ENCODE measurements at places on chromosomes 5 and 9.
A peak's percentile ranks its signal among the peaks of the same experiment; 100 is the strongest.

DNA sequence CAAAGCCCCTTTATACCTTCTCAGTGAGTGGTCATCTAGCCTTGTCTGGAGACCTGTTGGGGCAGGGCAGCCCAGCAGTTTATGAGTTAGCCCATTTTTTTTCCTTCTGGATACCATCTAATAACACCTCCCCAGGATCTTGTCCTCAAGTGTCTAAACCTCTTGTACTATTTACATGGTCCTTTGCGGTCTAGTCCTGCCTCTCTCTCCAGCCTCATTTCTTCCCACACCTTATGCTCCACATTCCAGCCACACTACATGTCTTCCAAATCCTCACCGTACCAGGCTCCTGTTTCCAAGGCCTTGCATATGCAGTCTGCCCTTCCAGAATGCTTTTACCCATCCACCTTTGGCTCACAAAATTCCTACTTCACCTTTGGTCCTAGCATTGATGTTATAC is 77.2 kb downstream of the ADRB2 start:
- no peak for DNase-seq

- no peak for DNase-seq
Observed at GRCh38 chr9:86321373-86321772, 32.8 kb downstream of the TUT7 start.

- no peak for DNase-seq
Observed at GRCh38 chr5:59238126-59238902, 655.2 kb downstream of the PDE4D start.

DNA sequence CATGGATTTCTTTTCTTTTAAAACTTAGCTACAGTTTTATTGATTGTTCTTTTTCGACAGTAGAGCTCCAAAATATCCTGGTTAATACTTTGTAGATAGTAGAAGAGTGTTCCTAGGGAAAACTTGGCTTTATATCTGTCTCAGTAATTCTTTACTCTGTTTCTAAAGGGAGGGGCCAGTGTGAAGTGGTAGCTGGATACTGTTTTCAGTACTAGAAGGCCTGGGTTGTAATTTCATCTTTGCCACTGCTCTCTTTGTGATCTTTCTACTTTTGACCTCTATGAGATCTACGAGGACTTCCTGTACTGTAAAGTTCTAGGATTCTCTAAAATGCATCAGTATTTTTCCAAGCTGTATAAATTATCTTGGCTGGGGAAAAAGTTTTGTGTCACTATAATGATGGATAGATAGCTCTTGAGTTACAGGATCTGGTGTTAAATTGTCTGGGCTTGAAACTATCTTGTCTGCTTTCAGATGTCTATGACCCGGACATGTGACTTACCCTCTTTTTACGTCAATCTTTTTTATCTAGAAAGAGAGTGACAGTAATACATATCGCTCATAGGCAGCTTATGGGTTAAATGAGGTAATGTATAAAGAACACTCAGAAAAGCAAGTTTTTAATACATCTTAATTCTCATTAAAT is 53.6 kb downstream of the PRR16 start:
- DNase-seq, result no peak

DNA sequence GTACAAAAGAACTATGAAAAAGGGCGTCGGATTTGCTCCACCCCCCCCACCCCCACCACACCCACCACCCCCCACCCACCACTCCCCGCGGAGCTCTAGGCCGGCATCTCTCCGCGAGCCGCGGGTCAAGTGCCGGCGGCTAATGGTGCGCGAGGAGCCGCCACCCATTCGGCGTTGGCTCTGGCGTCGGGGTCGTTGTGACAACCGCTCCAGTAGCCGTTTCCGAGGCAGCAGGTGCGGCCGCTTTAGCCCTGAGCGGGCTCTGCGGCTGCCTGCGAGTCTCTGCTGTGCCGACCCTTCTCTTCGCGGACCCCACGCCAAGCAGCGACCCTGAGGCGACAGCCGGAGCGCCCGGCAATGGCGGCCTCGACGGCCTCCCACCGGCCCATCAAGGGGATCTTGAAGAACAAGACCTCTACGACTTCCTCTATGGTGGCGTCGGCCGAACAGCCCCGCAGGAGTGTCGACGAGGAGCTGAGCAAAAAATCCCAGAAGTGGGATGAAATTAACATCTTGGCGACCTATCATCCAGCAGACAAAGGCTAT is at the start of gene PPP1R2B:
Gene PPP1R2B (plus strand): TSS at position 90 of the 546 bp plus-strand sequence. CDS start 268 bp downstream, at position 358.
- DNase-seq, result no peak

GRCh38 chr5:98483301-98483685 is 290.2 kb upstream of the RGMB start:
- no peak for DNase-seq

GRCh38 chr5:17785774-17786173 is 151.5 kb downstream of the TAF11L14 start:
- no peak for DNase-seq

DNA sequence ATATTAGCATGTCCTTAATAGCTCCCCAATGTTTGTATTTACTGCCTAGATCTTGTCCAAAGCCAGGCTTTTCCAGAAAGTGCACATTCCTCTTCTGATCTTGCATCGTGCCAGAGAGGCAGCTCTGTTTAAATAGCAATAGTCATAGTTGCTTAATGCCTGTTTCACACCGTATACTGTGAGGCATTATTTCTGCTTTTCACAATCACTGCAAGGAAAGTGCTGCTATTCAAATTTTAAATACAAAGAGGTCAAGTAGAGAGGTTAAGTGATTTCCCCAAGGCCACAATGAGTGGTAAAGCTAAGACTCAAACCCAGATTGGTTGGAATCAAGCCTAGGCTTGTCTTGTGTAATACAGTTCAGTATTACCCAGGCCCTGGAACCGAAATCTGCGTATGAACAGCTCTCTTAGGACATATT is 153.6 kb downstream of the SNX18 start:
- no peak for DNase-seq

DNA sequence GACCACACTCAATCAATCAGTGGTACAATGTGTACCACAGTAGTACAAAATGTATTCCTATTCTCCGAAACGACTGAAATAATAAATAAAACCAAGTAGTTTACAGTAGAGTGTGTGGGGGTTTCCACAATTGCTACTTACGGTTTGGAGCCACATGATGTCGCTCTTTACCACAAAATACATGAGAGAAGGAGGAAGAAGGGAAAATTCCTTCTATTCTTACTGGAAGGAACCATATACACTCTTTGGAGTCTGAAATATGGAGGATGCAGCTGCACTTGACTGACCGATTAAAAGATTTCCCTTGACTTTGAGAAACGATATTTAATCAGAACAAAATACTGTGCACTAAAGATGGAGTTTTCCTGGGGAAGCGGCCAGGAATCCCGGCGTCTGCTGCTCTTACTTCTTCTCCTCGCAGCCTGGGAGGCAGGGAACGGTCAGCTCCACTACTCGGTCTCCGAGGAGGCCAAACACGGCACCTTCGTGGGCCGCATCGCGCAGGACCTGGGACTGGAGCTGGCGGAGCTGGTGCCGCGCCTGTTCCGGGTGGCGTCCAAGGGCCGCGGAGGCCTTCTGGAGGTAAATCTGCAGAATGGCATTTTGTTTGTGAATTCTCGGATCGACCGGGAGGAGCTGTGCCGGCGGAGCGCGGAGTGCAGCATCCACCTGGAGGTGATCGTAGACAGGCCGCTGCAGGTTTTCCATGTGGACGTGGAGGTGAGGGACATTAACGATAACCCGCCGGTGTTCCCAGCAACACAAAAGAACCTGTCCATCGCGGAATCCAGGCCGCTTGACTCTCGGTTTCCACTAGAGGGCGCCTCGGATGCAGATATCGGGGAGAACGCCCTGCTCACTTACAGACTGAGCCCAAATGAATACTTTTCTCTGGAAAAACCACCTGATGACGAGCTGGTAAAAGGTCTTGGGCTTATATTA is at the start of gene PCDHA4:
Gene PCDHA4 (plus strand): TSS at position 235 of the 942 bp plus-strand sequence.
- no peak for DNase-seq

DNA sequence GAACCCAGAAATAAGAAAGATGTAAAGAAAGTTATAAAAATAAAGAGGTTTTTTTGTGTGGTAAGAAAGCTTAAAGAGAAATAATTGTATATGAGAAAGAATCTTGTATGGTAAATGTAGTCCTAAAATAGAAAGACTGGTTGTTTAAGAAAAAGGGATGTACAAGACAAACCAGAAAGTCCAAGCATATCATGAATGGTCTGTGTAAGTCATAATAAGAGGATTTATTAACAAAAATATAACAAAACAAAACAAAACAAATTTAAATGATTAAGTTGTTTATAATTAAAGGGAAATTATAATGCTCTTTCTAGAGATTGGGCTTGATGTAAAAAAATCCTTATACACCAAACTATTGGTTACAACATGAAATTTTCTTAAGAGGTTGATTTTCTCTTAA is 590.4 kb upstream of the PTGER4 start:
- no peak for DNase-seq

GRCh38 chr5:74765929-74766328 is 988 bp downstream of the GFM2 start:
- DNase-seq, result no peak

GRCh38 chr9:94817291-94818177 is 91.0 kb downstream of the AOPEP start:
- DNase-seq, result peak; percentile 74

- DNase-seq, result no peak
Observed at GRCh38 chr9:125370786-125371185, 109.2 kb downstream of the GAPVD1 start.

DNA sequence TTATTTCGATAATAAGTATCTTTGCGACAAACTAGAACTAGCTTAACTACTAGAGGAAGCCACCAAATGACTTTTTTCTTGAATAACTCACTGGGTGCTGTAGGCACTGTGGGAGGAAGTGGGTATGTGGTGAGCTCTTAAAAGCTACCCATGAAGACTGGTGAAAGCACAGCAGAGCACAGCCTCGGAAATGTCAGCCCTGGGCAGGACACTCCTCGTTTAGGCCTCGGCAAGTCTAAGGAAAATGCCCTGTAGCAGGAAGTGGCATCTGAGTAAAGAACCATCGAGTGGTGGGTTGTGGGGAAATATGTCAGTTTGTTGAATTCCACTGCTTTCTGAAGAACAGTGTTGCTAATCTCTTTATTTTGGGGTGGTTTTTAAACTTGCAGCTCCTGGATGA is 44.0 kb upstream of the NCS1 start:
- DNase-seq, result no peak

DNA sequence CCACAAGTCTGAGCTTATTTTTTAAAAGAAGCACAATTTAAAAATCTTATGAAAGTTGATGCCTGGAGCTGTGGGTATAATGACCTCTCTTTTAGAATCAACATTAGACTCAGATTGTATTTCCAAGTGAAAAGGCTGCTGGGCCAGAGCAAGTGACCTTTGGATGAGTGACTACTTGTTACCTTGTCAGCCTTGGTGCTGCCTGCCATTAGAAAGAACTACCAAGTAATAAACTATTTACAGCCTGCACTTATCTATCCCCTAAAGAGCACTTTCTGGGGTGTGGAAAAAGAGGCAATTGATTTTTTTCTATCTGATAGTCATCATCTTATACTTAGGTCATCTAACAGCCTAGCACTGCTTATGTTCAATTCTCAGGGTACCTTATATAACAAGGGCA is 134.9 kb upstream of the FBXL17 start:
- DNase-seq, result no peak

GRCh38 chr9:80375477-80375876 is 803.7 kb downstream of the TLE4 start:
- DNase-seq, result no peak

GRCh38 chr9:134155812-134156377 is 8.5 kb downstream of the RNU6ATAC start:
- DNase-seq, result no peak

DNA sequence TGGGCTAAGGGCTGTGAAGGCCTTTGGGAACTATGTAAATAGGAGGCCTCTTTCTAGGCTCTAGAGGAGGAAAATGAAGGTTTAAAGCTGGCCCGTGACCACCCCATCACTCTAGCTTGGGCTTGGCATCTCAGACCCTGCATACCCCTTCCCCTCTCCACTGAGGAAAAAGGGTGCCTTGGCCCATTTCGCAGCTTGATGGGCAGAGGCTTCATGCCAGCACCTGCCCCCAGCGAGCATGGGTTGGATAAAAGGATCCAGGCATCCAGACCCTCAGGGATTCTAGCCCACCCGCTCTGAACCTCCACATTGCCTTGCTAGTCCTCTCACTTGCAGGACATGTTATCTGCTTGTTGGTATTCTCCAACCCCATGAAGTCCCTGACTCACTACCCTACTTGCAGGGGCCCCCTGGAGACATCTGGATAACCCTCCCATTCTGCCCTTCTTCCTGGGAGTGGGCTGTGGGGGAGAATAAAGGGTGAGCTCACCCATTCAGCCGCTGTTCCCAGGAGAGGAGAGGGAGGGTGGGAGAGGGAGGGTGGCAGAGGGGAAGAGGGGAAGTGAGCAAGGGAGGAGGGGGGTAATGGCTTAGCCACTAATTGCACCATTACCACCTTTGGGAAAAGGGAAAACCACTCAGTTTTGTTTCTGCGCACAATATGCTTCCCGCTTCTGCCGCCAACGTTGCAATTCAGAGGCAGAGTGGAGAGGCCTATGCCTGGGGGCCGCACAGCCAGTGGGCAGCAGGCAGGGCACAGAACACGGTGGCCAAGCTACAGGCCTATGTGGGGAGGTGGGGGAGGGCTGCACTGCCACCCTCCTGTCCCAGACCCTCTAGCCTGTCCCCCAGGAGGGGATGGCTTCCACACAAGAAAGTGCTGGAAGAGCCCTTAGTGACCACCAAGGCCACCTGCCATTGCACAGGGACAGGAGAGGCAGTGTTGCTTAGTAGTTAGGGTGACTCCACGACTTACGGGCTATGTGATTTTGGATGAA is 2.1 kb upstream of the CAMK2A start:
- no peak for DNase-seq

DNA sequence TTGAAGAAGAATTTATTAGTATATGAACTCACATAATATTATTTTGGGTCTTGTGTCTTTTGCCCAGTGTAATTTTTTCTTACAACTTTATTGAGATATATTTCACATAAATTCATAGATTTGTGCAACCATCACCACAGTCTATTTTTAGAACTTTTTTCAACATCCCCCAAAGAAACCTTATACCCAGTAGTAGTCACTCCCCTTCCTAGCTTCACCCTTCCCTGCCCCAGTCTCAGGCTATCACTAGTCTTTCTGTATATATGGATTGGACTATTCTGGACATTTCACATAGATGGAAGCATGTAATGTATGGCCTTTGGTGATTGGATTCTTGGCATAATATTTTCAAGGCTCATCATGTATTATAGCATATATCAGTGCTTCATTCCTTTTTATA is 67.8 kb downstream of the MAN2A1 start:
- no peak for DNase-seq

- peak; percentile 96 for DNase-seq
Observed at GRCh38 chr5:138449501-138450239, 10.8 kb downstream of the REEP2 start.

- DNase-seq, result no peak
Observed at GRCh38 chr5:142686968-142687367, 1.1 kb upstream of the FGF1 start.

GRCh38 chr5:133801955-133802751 is 166.3 kb downstream of the C5orf15 start:
- DNase-seq, result no peak

DNA sequence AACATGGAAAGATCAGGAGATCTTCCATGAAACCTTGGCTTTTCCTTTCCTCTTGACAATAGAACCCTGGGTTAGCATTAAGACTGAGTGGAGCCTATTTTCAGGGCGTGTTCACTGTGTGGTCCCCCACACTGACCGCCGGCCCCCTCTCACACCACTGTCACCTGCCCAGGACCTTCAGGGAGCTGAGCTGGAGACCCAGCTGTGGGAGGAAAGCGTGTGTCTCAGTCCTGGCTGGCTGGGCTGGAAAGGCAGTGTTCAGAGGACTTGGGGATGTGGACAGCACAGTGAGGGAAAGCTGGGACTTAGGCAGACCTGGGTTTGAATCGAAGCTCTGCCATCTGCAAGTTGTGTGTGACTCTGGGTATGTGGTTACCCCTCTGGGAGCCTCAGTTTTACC is 268.1 kb downstream of the NSG2 start:
- no peak for DNase-seq

Data from esophagus muscularis mucosa (tissue), 4 donors.